ENCODE measurements at places on chromosomes 7 and 10.

GRCh38 chr10:111151595-111152307, 74.9 kb downstream of the ADRA2A start:
- DNase-seq: no peak

- DNase-seq: no peak
These were observed 45.7 kb upstream of the DPYSL4 start for GRCh38 chr10:132141076-132141475.

DNA sequence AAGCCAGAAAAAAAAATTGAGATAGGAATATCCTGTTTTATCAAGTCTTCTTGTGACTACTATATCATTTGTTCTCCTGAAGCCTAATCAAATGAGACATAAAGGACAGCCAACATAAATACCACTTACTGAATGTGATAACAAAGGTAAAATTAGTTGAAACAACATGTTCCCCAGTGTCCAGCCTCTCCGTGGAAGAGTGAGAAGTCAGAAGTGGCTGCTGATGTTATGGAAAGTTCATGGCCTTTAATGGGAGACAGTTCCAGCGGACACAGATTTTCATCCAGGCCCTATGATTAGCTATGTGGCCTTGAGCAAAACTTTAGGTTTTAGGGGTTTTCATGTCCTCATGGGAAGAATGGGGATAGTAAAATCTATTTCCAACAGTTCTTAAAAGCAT, 724.3 kb downstream of the SUGCT start:
- DNase-seq: no peak

GRCh38 chr10:33267708-33268107, 66.8 kb downstream of the NRP1 start:
- no peak for DNase-seq

DNA sequence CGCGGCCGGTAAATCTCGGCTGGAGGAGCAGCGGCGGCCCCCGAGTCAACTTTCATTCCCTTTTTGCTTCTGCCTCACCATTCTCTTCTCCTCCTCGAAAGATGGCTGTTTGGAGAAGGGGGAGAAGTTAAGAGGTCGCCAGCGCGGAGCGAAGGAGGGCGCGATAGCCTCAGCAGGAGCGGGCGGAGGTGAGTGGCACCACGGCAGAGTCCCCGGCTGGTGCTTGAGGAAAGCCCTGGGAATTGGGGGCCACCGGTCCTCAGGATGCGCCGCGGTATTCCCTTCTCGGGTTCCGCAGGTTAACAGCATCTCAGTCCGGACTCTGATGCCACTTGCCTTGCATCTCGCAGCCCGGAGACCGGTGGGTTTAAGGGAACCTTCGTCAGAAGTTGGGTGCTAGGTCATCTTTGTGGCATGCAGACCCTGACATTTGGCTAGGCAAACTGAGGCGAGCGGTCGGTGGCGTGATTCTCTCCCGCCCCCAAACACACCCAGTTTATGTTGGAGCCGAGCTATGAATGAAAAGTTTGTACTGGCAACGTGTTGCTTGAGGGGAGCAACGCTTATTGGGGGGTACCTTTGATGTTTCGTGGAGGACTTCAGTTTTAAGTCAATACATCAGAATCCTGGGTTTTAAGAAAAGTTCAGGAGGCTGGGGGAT, 59.5 kb upstream of the PRPS1L1 start:
- no peak for DNase-seq

- DNase-seq: no peak
These were observed 5.6 kb upstream of the IFIT2 start for GRCh38 chr10:89296220-89296648.

DNA sequence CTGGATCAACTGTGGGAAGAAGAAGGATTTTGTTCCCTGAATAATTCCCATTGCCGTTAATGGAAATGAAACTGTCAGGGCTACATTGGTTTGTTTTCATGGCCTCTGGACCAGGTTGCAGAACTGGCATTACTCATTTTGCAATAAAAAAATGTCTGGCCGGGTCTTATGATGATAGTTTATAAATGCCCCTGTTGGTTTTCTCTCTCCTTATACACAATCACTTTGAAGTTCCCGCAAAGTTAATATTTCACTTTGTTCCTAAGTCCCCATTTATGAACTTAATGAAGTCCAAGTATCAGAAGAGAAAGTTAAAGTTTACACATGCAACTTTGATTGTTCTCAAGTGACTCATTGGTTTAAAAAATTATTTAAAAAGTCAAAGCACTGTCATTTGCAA, 150.7 kb upstream of the PRR15 start:
- no peak for DNase-seq

GRCh38 chr10:111081595-111081994, 4.8 kb downstream of the ADRA2A start:
- DNase-seq: no peak

GRCh38 chr7:90994601-90995000, 269.6 kb upstream of the FZD1 start:
- no peak for DNase-seq

DNA sequence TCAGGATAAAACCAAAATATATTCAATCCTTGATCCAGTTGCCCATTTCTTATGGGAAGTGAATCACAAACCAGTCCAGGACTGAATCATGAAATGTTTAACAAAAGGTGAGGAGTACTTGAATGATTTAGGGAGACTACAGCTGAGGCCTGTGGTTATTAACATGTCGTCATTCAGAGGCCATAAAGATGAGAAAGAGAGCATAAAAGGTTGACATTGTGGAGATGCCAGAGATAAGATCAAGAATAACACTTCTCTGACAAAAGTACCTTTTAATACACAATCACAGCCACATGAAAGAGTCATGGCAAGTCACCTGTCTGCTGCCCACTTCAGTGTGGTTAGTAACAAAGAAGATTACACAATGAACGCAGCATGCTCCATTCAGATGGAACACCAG, 1195.7 kb upstream of the SORCS1 start:
- no peak for DNase-seq

DNA sequence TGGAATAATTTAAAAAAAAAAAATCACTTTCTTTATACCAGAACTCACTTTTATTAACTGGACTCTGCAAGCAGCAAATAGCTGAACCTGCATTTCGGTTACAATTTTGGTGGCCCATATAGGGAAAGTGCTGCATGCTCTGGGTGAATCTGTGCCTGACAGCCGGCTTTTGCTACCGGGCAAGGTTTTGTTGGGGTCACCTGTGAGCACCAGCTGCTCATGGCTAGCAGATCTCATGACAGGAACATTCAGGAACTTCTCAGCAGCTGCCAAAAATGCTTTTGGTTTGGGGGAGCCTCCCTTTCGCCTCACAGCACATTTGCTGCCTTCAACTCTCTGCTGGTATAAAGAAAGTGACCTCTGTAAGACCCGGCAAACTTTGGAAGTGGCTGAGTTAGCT, 13.2 kb upstream of the CREB3L2 start:
- DNase-seq: no peak

- DNase-seq: peak; percentile 34
These were observed 34.1 kb upstream of the NOBOX start for GRCh38 chr7:144437370-144438191.

GRCh38 chr7:151261529-151261928, 13.0 kb upstream of the SMARCD3 start:
- no peak for DNase-seq

DNA sequence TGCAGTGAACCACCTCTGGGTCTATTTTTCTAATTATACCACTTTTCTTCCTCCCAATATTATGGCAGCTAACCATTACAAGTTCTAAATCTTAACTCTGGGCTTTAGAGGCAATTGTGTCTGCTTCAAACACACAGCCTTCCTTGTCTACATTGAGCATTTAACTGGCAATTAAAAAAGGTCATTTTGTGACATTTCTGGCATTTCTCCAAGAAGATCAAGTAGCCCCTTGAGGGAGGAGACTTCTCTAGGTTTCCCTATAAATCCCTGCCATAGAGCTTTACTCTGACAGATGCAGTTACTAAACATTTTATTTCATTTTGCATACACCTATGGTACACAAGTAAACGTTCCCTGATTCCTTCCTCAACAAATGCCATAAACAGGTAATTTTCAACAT, 33.4 kb upstream of the FAM133B start:
- no peak for DNase-seq

DNA sequence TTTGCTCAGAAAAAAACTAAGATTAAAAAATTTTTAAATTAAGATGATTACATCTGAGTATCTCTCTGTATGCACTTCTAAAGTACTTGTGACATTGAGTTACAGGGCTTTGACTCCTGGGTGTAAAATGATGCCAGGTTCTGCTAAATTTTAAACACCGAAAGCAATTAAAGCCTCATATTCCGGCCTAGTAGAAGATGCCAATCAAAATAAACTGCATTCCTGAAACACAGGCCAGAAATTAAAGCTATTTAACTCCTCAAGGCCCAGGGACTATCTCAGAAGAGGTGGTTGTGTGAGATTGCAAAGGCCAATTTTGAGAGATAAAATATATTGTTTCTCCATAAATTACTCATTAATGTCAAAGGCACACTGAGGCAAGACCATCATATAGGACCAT, 388.3 kb downstream of the KIF20B start:
- no peak for DNase-seq

GRCh38 chr7:80881351-80881900, 37.4 kb downstream of the SEMA3C start:
- DNase-seq: no peak

DNA sequence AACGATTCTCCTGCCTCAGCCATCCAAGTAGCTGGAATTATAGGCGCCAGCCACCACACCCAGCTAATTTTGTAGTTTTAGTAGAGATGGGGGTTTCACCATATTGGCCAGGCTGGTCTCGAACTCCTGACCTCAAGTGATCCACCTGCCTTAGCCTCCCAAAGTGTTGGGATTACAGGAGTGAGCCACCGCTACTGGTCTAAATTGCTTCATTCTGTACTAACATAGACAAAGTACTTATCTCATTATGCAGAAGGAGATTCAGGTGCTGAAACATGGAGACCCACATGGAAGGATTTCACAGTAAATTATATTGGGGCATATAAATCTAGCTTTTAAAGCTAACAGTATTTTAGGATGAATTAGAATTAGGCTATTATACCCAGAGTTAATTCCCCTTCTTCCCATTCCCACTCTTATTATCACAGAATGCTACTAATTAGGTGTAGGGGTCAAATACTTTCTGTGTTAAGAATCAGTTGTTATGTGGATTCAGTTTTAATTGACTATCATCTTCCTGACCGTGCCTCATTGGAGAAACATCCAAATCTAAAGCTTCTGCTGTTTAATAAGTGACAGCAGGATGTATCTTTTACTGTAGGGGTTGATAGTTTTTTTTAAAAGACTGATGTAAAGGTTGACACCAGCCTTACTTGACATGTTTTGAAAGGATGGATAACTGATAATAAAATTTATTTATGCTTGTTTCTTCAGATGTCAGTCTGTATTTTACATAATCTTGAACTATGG, 27.2 kb downstream of the ADK start:
- no peak for DNase-seq

DNA sequence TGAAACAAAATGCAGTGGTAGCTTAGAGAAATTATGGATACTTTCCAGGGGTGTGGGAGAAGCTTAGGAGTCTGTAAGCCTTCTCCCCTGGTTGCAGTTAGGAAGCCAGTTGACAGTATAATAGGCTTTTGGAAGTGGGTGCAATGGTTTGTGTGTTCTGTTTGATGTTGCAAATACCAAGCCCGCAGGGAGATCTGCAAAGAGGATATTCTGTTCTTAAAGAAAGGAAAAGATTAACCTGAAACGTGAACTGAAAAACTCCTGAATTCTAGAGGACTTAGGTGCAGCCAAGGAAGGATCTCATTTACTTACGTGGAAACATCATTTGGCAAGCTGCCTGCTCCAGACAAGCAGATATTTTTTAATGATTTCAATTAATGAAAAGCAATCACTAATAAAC, 496.6 kb downstream of the AUTS2 start:
- no peak for DNase-seq

DNA sequence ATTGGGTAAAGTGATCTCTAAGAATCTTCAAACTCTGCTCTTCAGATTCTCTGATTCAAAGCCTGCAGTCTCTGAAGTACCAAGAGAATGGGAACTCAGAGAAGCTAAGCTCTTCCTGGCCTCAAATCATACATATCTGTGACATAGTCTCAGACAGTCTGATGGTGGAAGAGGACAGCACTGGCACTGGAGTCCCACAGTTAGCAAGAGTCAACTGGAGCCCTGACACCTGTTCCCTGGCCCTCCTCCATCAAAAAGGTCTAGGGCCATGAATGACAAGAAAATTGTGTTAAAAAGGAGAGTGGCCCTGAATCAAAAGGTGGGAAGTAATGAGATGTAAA, 37.7 kb downstream of the PRSS2 start:
- DNase-seq: no peak

GRCh38 chr7:101333912-101334311, 12.3 kb upstream of the IFT22 start:
- no peak for DNase-seq

- no peak for DNase-seq
These were observed 21.4 kb upstream of the GNAT3 start for GRCh38 chr7:80533287-80533686.

GRCh38 chr7:159318682-159319351, 174.2 kb upstream of the VIPR2 start:
- DNase-seq: no peak

- no peak for DNase-seq
These were observed 150.4 kb upstream of the GNAI1 start for GRCh38 chr7:79984210-79984609.

DNA sequence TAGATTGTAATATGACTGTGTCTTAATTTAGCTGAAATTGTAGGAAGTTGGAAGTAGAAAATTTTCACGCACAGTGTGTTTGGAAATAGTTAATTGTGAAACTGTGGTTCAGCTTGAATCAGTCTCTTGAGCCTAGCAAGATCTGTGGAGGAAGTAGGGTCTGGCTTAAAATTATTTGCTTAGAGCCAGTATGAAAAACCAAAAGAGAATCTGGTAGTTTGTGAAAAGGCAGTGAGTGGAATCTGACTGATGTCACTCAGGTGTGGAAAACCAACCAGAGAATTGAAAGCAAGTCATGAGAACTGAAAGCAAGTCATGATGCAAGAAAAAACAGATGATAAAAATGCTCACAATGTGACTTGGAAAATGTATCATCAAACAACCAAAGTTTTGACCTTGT, 11.5 kb downstream of the LIPJ start:
- DNase-seq: no peak

DNA sequence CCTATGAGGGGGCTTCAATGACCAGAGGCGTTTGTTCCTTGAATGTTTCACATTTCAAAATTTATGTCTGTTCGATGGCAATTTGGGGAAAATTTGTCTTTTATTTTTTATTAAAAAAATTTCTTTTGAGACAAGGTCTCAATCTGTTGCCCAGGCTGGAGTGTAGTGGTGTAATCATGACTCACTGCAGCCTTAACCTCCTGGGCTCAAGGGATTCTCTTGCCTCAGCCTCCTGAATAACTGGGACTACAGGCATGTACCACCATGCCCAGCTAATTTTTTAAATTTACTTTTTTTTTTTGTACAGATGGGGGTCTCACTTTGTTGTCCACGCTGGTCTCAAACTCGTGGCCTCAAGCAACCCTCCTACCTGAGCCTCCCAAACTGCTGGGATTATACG, 39.7 kb downstream of the OTUD1 start:
- no peak for DNase-seq
